ENCODE measurements at places on chromosomes 5 and 9.

GRCh38 chr9:129570450-129571297, 50.2 kb downstream of the C9orf50 start:
- no peak for DNase-seq

DNA sequence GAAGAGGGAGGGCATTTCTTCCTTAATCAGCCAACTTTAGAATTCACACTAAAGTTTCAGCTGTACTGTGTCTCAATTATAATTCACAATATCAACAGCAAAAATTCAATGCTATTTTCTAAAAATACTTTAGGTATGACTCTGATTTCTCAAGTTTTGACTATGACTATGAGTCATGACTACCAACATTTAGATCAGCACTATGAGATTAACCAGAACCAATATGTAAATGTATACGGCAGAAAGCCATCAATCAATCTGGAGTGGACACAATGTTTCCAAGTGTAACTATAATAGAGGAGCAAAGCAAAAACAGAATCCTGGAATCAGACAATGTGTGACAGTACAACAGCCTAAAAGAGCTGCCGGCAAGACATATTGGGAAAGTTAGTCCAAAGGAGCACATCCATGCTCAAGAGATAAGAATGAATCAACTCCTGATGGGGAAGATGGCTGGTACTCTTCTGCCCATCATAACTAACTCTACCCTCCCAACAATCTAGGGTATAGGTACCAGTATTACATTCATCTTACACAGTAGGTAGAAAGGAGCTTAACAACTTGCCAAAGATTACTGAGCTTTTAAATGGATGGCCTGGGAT, 294.4 kb downstream of the SEMA5A start:
- DNase-seq, result no peak

GRCh38 chr5:145393426-145393825, 441.7 kb downstream of the PRELID2 start:
- DNase-seq, result no peak

DNA sequence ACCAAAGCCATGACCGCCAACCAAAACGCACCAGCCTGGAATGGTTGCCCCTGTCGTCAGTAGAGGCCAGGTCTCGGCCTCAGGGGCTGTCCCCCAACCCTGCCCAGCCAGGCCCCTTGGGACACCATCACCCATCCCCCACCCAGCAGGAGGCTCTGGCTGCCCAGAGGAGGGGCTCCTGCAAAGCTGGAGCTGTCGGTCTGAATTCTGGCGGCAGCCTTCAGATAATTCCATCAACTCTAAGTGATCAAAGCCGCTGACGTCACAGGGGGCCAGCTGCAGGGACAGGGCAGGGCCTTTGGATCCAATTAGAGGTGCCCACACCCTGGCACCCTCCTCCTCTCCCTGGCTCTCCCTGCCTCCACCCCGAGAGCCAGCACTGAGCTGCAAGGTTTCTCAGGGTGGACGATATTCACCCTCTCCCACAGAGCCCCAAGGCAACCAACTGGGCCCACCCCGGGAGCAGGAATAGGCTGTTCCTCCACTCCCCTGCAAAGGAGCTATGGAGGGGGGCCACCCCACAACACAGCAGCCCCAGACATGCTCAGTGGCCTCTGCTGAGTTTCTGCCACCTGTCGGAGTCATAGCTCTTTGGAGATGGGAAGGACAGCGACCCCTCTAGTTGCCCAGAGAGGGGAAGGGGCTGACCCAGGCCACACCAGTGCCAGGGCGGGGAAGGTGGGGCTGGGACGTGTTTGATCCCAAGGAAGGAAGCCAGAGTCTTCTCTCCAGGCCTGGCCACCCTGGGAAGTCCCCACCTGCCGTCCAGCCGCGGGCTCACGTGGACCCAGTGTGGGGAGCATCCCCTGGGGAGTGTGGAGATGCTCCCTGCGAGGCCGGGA, 78.4 kb downstream of the NTNG2 start:
- DNase-seq, result no peak

DNA sequence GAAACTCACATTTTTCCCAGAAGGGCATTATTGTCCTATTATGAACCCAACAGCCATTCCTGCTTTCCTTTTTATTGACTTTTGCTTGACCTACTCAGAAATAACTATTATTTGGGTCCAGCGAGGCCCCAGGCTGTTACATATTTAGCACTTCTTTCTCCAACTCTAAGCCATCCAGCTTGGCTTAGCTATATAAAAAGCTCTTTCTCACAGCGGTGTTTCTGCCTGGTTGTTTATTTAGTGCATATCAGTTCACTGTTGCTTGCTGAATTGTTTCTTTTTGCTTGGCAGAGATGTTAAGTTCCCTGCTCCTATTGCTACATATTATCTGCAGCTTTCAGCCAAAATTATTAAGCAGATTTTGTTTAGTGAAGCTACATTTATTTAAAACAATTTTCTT, 1156.8 kb upstream of the SEMA6A start:
- DNase-seq, result no peak

- DNase-seq, result no peak
These were observed 87.5 kb downstream of the DAB2IP start for GRCh38 chr9:121738968-121739367.

GRCh38 chr5:58114324-58114723, 345.6 kb downstream of the PLK2 start:
- DNase-seq, result no peak

- DNase-seq, result no peak
These were observed 74.9 kb downstream of the LMX1B start for GRCh38 chr9:126688617-126689016.

DNA sequence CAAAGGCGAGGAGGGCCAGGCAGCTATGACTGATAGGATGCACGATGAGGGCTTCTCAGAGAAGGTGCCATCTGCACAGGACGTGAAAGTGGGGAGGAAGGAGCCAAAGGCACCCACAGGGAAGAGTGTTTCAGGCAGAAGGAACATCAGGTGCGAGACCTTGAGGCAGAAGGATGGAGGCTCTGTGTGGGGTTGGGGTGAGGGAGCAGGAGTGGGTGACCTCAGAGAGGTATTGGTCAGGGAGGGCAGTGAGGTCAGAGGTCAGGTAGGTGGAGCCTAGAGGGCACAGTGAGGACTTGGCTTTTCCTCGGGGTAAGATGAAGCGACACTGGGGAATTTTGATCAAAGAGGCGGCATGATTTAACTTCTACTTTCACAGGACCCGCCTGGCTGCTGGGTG, 64.7 kb upstream of the XPA start:
- DNase-seq, result no peak

DNA sequence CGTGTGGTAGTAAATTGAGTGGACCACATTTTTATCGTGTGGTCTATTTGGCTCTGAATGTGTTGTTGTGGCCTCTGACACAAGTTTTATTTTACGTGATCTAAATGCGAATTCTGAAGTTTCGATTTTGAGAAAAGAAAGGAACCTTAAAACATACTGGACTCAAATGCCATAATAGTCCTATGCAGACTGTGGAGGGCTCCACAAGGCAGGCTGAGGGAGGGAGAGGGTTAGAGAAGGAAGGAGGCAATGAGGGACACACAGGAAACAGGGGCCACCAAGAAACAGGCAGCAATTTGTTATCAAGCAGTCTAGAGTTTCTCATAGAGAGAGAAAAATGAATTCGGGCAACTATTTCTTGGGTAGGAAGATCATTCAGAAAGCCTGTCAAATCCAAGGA, 110.4 kb upstream of the SEMA6A start:
- DNase-seq, result no peak

GRCh38 chr5:6417657-6418056, 31.0 kb upstream of the UBE2QL1 start:
- DNase-seq, result no peak

All from T-cell (primary cell).